ENCODE measurements at places on chromosomes 6 and 20.
A peak's percentile ranks its signal among the peaks of the same experiment; 100 is the strongest.

GRCh38 chr6:129679758-129680157 lies 30.2 kb downstream of the ARHGAP18 start:
- DNase-seq: no peak

DNA sequence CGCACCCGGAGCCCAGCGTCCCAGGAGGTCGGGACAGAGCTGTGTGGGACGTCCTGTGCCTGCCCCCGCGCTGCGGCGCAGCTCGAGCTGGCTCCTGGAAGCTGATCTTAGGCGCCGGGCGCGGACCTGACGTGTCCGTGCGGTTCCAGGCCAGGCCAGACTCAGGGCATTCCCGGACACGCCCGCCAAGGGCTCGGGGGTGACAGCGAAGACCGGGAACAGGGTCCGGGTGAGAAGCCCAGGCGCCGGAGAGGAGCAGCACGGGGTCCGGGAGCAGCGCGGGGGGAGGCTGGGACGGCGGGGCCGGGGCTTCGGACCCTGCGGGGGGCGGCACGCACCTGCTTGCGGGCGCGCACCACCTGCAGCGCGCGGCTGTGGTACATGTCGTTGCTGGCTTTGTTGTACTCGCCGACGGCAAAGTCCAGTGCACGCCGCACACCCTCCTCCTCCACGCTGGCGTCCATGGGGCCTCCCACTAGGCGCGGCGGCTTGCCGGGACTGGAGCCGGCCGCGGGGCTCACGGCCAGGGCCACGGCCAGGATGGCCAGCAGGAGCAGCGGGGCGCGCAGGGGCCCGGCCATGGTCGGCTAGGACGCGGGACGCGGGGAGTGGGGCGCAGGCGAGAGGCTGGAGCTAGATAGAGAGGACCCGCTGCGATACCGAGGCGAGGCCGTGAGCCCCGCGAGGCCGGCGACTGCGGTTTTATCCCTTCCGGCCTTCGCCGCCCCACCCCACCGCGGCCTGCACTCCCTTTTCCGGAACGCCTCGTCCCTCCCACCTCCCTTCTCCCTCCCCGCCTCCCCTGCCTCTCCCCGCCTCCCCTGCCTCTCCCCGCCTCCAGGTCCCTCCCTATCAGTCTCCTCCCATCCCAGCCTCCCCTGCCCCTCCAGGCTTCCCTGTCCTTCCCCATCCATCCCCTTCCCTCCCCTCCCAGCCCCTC lies at the start of gene CST3:
Gene CST3, minus strand, starts transcription at position 674 of the 940 bp plus-strand sequence. Its CDS starts 93 bp downstream, at position 581.
- DNase-seq: peak; percentile 37

GRCh38 chr6:27494987-27495385 lies 22.1 kb upstream of the ZNF184 start:
- DNase-seq: no peak

DNA sequence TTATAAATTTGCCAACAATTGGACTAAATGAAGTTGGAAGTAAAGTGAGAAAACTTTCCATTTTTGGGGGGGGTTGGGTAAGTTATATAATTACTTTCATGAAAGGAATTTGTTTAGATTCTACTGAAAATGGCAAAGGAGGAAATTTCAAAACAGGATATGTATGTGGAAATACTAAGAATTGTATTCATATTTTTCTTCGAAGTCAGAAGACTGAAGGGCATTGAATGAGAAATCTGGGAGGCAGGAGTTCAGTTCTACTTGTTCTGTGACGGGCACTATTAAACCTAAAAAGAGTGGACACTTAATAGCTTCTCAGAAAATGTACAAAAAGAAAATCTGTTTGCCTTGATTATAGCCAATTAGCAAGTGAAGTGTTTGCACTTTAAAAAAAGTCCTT lies 114.7 kb downstream of the PRIM2 start:
- DNase-seq: no peak

DNA sequence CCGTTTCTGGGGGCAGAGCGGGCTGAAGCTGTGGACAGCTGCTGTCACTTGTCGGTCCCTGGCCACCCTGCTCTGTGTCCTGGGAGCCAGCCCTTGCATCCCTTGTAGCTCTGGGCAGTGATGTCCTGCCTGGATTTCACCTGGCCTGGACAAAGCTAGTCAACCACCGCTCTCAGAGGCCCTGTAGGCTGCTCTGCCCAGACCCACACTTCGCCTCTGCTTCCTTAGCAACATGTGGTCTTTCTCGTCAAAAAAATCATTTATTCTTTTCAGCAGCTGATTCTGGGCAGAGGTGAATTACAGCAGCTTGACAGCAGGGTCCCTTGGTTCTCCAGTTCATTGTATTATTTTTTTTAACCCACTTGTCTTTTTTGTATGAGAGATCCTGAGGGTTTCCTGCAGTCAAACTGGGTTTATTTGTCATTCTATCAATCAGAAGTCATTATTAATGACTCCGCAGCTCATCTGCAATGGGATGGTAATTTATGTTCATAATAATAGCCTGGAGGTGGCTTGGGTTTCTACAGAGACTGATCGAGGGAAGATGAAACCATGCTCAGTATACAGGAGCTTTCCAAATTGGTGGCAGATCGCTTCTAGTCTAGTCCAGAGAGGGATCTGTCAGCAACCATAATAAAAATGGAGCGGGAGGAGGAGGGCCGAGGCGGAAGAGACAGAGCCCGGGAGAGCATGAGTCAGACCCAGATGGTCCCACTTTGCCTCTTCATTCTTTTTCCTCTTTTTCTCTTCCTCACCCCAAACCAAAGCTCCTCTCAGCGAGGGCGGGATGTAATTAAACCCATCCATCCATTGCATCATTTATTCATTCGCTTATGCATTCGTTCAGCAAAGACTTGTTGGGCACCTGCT lies 22.4 kb downstream of the EDN3 start:
- DNase-seq: no peak

DNA sequence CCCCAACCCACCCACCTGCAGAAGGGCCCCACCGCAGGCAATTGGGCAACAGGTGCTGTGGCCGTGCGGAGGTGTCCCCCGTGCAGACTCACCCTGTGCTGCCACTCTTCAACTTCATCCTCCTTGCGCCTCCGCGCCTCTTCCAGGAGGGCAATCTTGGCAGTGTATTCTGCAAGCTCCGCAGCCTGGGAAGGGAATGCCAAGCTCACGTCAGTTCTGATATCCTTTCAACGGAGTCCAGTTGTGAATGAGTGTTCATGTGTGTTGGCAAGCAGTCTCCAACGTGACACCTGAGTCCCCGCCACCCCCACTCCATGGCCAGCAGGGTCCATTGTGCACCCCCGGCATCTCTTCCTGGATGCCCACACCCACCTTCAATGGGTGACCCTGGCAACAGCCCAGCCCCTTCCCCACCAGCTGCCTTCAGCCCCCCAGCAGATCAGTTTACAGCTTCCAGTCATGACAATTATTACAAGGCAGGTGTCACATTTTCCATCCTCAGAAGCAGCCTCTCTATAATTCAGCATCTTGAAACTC lies 49.9 kb downstream of the EZR start:
- DNase-seq: no peak

- DNase-seq: no peak
Measured at GRCh38 chr6:41615311-41615710, 23.0 kb upstream of the MDFI start.

GRCh38 chr6:64243618-64244017 lies 608.0 kb downstream of the PHF3 start:
- no peak for DNase-seq

- no peak for DNase-seq
Measured at GRCh38 chr20:51562027-51562331, 19.5 kb upstream of the NFATC2 start.

GRCh38 chr6:6803180-6803977 lies 214.9 kb downstream of the LY86 start:
- DNase-seq: no peak

DNA sequence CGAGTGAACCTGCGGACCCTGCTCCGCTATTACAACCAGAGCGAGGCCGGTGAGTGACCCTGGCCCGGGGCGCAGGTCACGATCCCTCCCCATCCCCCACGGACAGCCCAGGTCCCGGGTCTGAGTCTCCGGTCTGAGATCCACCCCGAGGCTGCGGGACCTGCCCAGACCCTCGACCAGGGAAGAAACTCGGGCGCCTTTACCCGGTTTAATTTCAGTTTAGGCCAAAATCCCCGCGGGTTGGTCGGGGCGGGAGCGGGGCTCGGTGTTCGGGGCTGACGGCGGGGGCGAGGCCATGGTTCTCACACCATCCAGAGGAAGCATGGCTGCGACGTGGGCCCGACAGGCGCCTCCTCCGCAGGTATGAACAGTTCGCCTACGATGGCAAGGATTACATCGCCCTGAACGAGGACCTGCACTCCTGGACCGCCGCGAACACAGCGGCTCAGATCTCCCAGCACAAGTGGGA lies 46.9 kb upstream of the TRIM26 start:
- no peak for DNase-seq
